ENCODE measurements at places on chromosomes 11 and 22.

GRCh38 chr22:48955351-48956311, 872.0 kb downstream of the BRD1 start:
- DNase-seq = no peak

DNA sequence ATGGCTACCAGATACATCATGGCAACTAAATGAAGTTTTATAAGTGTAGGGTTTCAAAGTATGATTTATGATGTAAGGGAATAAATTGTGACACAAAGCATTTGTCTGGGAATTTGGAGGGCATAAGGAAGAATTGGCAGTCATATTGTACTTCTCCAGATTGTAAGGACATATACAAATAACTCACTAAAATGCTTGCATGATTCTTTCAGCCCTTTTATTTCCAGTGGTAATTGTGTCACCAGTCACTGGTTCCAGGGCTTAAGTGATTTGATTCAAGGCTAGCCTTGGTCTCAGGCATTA, 299.4 kb upstream of the ANO5 start:
- DNase-seq = no peak

DNA sequence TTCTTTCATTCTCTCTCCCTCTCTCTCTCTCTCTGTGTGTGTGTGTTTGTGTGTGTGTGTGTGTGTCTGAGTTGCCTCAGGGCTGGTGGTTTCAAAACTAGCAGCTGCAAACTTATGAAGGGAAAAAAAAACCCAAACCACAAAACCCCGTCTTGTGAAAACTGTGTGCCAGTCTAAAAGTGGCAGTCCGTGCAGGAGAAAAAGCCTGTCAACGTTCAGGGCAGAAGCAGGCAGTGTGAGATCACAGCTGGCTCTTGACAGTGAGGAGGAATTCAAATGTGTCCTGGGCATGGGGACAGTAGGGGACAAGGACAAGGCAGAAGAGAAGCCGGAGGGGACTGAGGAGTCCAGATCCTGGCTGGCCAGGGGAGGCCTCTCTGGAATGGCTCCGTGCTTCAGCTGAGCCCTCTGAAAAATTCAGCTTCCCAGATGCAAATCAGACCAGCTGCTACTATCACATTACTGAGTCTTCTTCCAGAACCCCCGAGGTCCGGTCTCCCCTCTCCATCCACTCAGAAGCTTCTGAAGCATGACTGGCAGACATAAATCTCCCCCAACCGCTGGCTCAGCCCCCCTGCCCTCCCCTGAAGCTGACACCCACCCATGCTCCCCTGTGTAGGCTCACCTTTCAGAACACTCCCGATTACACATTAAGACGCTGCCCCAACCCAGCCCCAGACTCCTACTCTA, 31.9 kb downstream of the FLI1 start:
- DNase-seq = no peak

DNA sequence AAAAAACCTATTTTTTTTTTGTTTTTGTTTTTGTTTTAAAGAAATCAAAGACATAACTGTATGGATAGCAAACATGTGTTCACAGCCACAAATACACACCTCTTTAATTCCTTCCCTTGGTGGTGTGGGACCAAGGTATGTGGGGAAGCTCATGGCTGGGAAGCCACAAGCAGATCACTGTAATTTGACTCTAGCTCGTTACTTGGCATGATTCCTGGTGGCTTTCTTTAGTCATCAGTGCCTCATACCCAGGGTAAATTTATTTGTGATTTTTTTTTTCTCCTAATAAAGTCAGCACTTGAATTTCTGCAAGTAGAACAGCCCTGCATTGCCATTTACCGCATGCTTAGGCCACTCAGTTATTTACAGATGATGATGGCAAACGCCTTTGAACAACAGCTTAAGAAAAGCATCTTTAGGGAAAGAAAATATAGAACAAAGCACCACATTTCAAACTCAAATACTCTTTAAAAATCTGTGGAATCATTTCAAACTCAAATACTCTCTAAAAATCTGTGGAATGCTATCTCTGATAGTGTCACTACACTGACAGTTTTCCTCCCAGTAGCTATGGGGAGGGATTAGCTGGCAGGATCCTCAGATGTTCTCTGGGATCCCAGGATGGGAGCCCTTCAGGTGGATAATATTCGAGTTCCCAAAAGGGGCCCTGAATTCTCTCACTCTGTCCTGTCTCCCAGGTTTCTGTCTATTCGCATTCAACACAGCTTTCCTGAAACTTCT, 687.2 kb downstream of the OPCML start:
- DNase-seq = no peak

GRCh38 chr11:27487706-27488105, 15.1 kb upstream of the LGR4 start:
- DNase-seq = no peak

DNA sequence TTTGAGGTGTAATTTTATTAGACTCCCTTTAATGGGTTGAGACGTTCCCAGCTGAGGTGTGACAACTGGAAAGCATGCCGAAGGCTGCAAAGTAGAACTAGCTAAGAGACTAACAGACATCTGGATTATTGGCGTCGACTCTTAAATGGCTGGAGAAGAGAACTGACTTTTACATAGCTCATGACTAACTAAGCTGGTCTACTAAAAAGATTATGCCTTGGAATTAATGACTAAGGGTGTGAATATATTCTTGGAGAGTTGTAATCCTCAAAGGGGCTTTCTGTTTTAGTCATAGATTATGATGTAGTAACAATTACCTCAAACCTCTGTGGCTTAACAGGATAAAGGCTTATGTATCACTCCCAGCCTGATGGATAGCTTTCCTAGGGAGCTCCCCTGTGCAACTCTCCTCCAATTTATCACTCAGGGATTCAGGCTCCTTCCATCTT, 39.5 kb upstream of the SLC5A12 start:
- DNase-seq = no peak

DNA sequence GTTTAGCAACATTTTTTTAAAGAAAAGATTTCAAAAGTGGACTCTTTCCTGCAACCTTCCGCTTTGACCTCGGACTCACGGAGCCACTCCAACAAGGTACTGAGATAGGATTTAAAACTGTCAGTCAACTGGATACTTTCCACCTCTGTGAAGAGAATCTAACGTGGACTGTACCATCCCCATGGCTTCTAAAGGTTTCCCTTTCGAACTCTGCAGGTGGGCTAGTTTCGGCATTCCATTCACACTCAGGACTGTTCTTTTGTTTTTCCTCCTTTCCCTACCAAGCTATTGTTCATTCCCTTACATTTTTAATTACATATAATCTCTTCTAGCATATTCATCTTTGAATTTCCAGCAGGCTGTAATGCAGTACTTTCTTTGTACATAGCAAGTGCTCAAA, 88.5 kb upstream of the AKIP1 start:
- no peak for DNase-seq

DNA sequence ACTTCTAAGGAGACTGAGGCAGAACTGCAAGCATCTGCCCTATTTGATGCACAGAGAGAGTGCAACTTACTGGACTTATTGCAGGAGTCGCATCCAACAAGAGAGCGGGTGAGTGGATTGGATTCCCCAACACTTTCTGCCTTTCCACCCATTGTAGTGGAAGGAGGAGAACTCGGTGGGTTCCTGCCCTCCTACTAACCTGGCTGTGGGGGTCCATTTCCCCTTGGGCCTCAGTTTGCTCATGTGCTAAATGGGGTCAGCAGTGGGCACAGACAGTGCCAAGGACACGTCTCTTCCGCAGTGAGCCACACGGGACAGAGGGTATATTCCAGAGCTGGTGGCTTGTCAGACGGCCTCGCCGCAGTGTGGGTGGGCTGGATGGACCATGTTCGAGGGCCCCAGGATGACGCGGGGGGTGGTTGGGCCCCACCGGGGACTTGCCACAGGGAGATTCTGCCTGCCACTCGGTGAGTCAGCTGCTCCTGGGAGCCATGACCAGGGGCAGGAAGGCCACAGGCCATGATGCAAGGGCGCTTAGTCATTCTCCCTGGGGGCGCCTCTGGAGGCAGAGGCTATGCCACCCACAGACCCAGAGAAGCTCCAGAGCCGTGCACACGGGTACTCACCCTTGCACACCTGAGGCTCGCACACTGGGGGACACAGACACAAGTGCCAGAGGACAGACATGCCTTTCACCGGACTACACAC, 8.2 kb downstream of the ALX4 start:
- DNase-seq = no peak

- DNase-seq = no peak
These were observed 926 bp downstream of the CD6 start for GRCh38 chr11:60972182-60973030.

- no peak for DNase-seq
These were observed 24.3 kb upstream of the POU2AF2 start for GRCh38 chr11:111221208-111221607.

- no peak for DNase-seq
These were observed 29.4 kb upstream of the TTC36 start for GRCh38 chr11:118497831-118498230.

- DNase-seq = no peak
These were observed 142.0 kb upstream of the NTM start for GRCh38 chr11:131228378-131228777.

GRCh38 chr22:19398206-19398605, 33.3 kb downstream of the HIRA start:
- no peak for DNase-seq

GRCh38 chr11:83760932-83761331, 474.8 kb upstream of the CCDC90B start:
- no peak for DNase-seq

GRCh38 chr11:74615988-74616387, 23.6 kb downstream of the POLD3 start:
- no peak for DNase-seq
